ENCODE measurements at places on chromosomes 3 and 15.

- peak; percentile 60 for ATAC-seq
- no peaks in the 10 kb centered on the region for H3K27me3 ChIP-seq
Observed at GRCh38 chr3:160448845-160449635, 546 bp downstream of the TRIM59 start.

DNA sequence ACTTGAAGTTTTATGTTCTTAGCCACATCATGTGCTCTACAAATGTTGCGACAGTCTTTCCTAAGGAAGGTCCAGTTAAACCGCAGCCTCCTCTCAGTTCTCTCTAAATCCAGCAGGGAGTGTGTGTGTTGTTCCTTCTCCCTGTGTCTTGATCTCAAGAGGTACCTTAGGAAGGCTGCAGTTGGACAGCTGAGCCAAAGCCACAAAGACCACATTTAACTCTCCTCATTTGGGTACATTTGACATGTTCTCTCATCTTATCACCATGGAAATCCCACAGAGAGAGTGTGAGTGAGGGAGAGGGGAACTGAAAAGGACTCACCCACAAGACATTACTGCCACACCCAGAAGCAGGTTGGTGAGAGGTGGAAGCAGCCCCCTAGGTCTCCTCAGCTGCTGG is 79.5 kb downstream of the CD200R1L start:
- ATAC-seq = peak; percentile 95
- H3K27ac ChIP-seq = peak overlapping the region; percentile 51
- H3K27me3 ChIP-seq = no peaks in the 10 kb centered on the region

GRCh38 chr3:106282943-106283342 is 414.1 kb upstream of the CBLB start:
- no peak overlapping the region for H3K4me3 ChIP-seq
- ATAC-seq = no peak
- no peaks in the 10 kb centered on the region for H3K27me3 ChIP-seq
- H3K36me3 ChIP-seq = no peaks in the 10 kb centered on the region
- H3K27ac ChIP-seq = no peak overlapping the region

DNA sequence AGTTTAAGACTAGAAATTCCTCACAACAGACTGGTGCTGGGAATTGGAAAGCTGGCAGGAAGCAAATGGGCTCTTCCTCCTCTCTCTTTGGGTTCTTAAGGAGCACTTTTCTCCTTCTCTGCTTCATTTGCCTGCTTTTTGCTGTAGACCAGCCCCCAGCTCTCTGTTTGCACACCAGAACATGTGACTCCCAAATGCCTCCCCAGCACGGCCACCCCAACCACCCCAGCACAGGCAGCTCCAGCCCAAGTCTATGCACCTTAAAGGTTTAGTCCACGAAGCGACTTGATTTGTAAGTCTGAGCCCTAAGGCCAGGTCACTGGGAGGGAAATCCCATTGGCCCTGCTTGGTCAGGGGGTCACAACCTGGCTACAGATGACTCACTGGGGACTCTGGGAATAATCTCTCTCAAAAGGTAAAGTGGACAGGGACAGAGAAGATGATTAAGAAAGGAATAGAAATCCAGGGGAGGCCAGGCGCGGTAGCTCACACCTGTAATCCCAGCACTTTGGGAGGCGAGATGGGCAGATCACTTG is 377.8 kb upstream of the PROK2 start:
- peaks cover 4% of the 10 kb centered on the region for H3K36me3 ChIP-seq
- H3K4me3 ChIP-seq = no peak overlapping the region
- H3K27me3 ChIP-seq = peaks cover 35% of the 10 kb centered on the region
- H3K27ac ChIP-seq = no peak overlapping the region
- ATAC-seq = no peak
- peaks cover 59% of the 10 kb centered on the region for H3K4me1 ChIP-seq

GRCh38 chr3:8352475-8352874 is 149.1 kb upstream of the LMCD1 start:
- H3K27ac ChIP-seq = no peak overlapping the region

DNA sequence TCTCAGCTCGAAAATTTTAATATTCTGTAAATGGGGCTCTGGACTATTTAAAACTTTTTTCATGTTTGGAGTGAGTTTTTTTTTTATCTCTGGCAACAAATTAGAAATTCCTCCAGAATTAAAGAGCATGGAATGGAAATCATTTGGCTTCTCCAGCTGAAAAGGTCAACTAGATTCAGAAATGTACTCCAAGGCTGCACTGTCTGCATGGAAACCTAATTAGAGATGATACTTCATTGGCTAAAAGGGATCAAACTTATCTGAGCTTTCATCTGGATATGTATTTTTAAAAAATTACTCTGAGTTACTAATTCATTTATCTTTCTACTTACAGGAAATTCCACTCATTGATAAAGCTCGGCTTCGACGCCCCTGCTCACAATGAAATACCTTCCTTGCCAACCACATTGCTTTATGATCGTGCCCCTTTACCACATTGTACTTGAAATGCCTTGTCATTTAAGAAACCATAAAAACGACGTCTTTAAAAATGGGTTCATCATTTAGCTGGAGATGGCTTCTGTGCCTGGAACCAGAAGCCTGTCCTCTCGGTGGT is 285.5 kb upstream of the ICE2 start:
- no peak overlapping the region for H3K4me3 ChIP-seq
- no peaks in the 10 kb centered on the region for H3K4me1 ChIP-seq
- H3K27ac ChIP-seq = no peak overlapping the region
- no peak for ATAC-seq

DNA sequence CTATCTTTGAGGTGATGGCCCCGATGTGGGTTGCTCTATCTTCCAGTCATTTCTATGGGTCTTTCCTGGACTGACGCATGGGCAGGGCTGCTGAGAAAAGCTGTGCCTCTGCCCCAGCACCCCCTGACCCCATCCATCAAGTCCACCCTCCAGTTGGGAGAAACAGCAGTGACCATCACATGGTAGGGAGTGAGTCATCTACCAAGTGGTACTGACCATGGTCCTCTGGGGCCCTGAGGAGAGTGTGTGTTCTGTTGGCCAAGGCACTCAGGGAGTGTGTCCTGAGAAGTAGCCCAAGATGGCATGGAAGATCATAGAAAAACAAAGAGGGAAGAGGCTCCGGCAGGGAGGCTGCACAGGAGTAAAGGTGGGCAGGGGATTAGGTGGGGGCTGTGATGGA is 1.6 kb upstream of the DNAH1 start:
- peaks cover 15% of the 10 kb centered on the region for H3K36me3 ChIP-seq
- H3K27me3 ChIP-seq = no peaks in the 10 kb centered on the region
- H3K4me3 ChIP-seq = no peak overlapping the region
- peaks cover 81% of the 10 kb centered on the region for H3K4me1 ChIP-seq
- H3K27ac ChIP-seq = peak overlapping the region; percentile 84

GRCh38 chr3:115330430-115330829 is 183.3 kb upstream of the ZBTB20 start:
- no peaks in the 10 kb centered on the region for H3K4me1 ChIP-seq
- H3K27me3 ChIP-seq = peaks cover 21% of the 10 kb centered on the region
- H3K4me3 ChIP-seq = no peak overlapping the region
- no peaks in the 10 kb centered on the region for H3K36me3 ChIP-seq
- H3K27ac ChIP-seq = no peak overlapping the region
- ATAC-seq = no peak

DNA sequence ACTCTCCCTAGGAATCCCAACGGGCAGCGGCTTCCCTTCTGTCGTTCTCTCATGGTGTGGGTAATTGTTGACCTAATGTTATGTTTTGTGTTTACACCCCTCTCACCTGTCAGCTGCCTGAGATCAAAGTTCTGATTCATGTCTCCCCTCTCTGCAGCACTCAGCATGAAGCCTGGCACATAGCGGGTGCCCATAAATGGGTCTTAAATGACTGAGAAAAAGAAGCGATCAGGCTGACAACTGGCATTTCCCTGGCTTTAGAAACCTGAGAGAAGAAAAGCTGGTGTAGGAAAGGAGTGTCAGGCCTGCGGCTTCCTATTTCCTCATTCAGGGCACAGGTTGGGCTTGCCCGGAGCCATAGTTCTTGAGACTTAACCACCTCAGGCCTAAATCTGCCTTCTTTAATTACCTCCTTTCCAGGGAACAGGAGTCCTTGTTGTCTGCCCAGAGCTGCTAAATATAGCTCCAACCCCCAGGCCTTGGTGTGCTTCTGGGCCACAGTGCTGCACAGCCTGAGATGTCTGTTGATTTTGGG is 31.8 kb downstream of the LPP start:
- no peak overlapping the region for H3K4me3 ChIP-seq
- peaks cover 46% of the 10 kb centered on the region for H3K4me1 ChIP-seq
- H3K27me3 ChIP-seq = no peaks in the 10 kb centered on the region

DNA sequence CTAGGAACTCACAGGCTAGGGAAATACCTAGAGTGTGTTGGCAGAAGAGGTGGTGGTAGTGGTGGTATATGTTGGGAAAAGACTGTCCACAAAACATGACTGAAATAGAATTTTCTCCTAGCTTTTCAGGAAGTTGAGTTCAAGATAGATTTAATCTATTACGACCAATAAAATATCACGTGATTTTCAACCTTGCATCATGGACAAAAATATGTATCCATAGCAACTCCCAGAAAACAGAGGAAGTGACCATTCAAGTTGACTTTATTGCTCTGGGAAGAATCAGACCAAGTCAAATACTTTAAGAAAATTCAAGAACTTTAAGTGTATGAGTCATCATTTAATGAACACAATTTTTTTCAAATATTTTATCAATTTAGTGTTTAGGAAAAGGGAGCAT is 347.0 kb upstream of the ZNF385D start:
- no peak overlapping the region for H3K4me3 ChIP-seq
- no peak overlapping the region for H3K27ac ChIP-seq
- no peaks in the 10 kb centered on the region for H3K4me1 ChIP-seq
- ATAC-seq = no peak

GRCh38 chr3:23991683-23992628 is 46.9 kb downstream of the NR1D2 start:
- ATAC-seq = no peak
- peaks cover 6% of the 10 kb centered on the region for H3K36me3 ChIP-seq
- peaks cover 18% of the 10 kb centered on the region for H3K4me1 ChIP-seq
- no peak overlapping the region for H3K27ac ChIP-seq

DNA sequence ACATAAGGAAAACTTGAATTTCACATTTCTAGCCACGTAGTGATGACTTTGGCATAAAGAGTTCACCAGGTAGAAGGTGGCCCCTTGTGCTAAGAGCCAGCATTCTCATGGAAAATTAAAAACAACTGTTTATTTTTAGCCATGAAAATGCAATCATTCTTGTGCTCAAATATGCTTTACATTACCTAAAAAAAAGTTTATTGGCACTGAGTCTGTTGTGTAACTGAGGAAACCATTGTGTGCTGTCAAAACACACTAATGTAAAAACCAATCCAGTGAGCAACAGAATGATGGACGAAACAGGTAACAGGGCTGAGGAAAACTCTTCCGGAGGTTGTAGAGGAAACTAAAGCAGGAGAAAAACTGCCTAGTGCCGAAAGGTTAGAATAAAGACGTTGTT is 287.0 kb upstream of the TMC3 start:
- H3K4me1 ChIP-seq = no peaks in the 10 kb centered on the region
- H3K27ac ChIP-seq = no peak overlapping the region
- ATAC-seq = no peak
- H3K36me3 ChIP-seq = no peaks in the 10 kb centered on the region

DNA sequence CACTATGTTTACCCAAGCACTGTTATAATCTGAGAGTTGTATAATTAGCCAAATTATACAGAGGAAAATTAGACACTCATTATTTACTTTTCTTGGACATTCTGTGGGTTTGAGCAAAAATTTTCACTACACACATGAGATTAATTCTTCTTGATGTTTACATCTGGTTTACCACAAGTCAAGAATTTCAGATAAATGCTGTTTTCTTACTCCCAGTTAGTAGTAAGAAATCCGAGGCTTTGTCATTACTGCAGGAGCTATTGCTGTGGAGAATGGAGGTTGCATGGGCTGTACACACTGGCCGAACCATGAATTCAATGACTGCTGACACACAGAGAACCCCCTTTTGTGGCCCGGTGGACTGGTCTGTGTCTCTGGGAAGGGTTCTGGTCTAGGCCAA is 207.7 kb upstream of the CFAP20DC start:
- H3K4me3 ChIP-seq = no peak overlapping the region
- peaks cover 8% of the 10 kb centered on the region for H3K4me1 ChIP-seq
- H3K27me3 ChIP-seq = no peaks in the 10 kb centered on the region
- no peaks in the 10 kb centered on the region for H3K36me3 ChIP-seq

- H3K4me1 ChIP-seq = peaks cover 36% of the 10 kb centered on the region
- peak overlapping the region; percentile 48 for H3K27ac ChIP-seq
- no peaks in the 10 kb centered on the region for H3K36me3 ChIP-seq
- H3K4me3 ChIP-seq = peak overlapping the region; percentile 16
- H3K27me3 ChIP-seq = peaks cover 19% of the 10 kb centered on the region
Observed at GRCh38 chr15:66946578-66947164, 118.7 kb upstream of the SMAD3 start.

DNA sequence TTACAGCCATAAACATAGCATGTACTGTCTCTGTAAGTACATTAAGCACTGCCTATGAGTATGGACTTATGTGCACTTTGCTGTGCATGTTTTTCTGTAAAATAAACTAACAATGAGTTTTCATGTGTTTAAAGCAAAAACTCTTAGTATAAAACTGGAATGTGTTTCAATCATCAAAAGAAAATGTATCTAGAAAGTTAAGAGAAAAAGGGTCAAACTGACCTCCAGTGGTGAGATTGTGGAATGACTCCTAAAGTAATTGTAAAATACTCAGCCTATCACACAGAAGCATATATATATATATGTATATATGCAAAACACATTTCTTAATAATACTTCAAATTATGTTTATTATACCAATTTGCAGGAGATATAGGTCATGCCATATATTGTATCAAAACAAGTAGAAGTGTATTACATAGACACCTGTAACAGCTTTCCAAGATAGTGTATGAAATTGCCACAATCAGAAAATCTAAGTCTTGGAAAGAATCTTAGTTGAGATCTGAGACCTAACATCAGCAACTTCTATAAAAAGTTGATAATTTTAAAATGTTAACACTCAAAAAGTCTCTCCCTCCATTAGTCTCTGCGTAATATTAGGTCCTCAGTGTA is 199.6 kb downstream of the FMN1 start:
- H3K27me3 ChIP-seq = peaks cover 17% of the 10 kb centered on the region
- H3K4me1 ChIP-seq = no peaks in the 10 kb centered on the region
- H3K27ac ChIP-seq = no peak overlapping the region
- no peaks in the 10 kb centered on the region for H3K36me3 ChIP-seq

- ATAC-seq = no peak
- no peak overlapping the region for H3K27ac ChIP-seq
- no peaks in the 10 kb centered on the region for H3K27me3 ChIP-seq
- H3K36me3 ChIP-seq = no peaks in the 10 kb centered on the region
- no peaks in the 10 kb centered on the region for H3K4me1 ChIP-seq
Observed at GRCh38 chr15:24944954-24945353, 9.8 kb upstream of the SNRPN start.

DNA sequence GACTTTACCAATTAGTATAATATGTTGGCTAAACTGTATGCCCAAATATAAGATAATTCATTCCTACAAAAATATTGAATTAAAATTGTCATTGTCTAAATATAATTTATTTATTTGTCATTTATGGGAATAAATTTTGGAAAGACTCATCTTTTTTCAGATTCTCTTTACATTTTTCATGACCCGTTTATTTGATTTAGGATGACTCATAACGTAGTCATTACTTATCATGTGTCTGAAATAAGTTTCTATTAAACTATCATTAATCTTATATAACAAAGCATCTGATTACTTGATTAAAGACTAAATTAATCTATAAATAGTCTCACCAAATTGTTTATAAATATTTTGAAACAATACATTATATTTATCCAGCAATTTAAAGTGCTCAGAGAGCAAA is 516.6 kb downstream of the CADM2 start:
- H3K4me3 ChIP-seq = no peak overlapping the region
- no peak for ATAC-seq
- no peaks in the 10 kb centered on the region for H3K36me3 ChIP-seq
- no peaks in the 10 kb centered on the region for H3K4me1 ChIP-seq

- H3K27ac ChIP-seq = no peak overlapping the region
- H3K27me3 ChIP-seq = peaks cover 59% of the 10 kb centered on the region
- no peak overlapping the region for H3K4me3 ChIP-seq
Observed at GRCh38 chr15:81194723-81195122, 2.0 kb upstream of the IL16 start.
